ENCODE measurements at places on chromosomes 11 and 22.

- no peak for DNase-seq
These were observed 51.1 kb upstream of the PARVG start for GRCh38 chr22:44129619-44129976.

DNA sequence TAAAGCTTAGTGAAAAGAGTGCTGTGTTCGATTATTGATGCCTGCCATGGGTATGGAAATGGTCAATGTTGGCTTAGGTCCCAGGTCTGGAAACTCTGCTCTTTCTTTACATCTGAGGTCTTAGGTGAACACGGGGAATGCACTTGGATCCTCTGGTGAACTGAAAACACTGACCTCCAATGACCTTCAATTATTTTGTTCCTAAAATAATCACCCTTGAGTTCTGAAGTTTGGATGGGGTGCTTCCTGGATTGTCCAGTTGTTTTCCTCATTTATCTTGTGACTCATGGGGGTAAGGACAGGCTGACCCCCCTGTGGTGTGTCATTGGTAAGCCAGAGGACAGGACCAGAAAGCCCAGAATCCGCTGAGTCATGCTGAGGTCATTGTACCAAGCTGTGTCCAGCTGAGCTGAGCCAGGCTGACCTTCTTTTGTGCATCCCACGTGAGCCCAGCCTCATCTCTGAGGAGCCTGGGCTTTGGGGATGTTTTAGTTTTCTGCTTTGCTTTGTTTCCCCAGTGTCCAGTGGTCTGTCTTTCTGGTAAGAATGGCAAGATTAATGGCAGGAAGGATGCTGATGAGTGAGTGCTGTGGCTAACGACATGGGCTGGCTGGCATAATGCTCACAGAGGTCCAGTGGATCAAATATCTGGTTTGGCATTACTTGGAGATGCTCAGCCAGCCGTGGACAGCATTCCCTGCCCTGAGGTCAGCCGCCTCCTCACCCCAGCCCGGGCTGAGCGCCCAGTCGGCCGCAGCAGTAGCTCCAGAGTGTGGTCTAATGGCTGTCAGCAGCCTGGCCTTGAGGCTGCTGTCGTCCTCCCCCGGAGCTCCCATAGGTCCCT, 35.6 kb downstream of the AMPD3 start:
- no peak for DNase-seq

DNA sequence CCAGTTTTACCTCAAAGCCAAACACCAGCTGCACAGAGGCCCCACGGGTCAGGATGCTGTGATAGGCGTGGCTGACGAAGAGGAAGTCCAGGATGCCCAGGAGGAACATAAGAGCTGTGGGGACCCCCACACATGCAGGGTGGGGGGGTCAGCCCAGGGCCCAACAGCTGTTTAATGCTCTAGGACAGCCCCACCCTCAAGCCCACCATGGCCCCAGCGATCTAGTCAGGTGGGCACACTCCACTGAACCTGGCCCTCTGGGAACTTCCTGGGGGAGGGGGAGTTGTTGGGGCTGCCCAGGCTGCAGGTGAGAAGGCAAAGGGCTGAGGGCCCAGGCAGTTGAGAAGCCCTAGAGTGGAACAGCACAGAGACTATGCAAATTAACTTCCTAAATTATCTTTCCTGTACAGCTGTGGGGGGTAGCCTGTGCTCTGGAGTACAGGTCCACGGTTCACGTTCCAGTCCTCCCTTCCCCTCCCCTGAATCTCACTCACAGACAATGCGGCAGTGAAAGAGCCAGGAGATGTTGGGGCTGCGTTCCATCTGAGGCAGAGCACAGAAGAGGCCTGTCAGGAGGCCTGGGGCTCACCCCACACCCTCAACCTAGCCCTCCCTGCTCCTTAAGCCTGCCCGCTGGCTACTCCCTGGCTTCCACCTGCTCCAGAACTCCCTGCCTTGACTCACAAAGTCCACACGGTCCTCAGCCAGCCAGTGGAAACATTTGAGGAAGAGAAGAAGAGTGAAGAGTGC, 1.9 kb downstream of the SYVN1 start:
- no peak for DNase-seq

DNA sequence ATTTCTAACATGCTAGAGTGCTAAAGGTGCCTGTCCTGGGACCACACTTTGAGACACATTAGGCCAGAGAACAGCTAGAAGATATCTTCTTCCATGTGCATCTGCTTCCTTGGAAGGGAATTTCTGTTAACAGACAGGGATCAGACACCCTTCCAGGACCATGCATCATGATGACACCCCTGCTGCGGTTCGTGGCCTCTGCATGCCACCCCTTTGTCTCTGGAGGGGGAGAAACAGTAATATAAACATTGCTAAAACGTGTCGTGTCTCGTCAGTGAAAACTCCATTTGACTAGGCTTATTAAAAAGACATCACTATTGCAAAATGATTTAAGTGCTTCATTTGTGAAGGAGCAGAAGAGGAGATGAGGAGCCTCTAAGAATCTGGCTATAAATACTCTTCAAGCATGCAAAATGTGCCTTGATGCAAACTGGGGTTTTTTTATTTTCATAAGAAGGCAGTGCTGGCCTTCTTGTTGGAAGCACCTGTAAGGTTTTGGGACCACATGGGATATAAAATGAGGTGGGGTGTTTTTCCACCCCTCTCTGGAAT, 141.6 kb downstream of the MYO18B start:
- no peak for DNase-seq

- no peak for DNase-seq
These were observed 26.8 kb upstream of the LIPT2 start for GRCh38 chr11:74520316-74520715.

GRCh38 chr22:48783821-48784266, 1043.8 kb downstream of the BRD1 start:
- no peak for DNase-seq

- DNase-seq = no peak
These were observed 267.3 kb upstream of the MPPED2 start for GRCh38 chr11:30853439-30853838.

DNA sequence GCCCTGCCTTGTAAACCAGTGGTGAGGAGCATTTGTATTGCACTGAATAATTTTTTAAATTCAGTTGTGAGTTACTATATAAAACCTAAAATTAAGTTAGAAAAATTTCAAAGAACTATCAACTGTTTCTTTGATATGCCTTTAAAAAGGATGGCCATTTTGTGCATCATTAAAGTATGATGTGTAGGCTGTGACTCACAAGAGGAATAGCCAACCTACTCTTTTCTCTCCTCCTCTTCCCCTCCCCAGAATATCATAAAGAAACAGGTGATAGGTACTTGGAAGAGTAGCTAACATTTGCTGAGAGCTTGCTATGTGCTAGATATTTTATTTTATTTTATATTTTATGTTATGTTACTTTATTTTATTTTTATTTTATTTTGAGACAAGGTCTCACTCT, 10.6 kb upstream of the PIK3C2A start:
- no peak for DNase-seq

GRCh38 chr22:47299863-47300697, 537.6 kb downstream of the TBC1D22A start:
- DNase-seq = no peak

DNA sequence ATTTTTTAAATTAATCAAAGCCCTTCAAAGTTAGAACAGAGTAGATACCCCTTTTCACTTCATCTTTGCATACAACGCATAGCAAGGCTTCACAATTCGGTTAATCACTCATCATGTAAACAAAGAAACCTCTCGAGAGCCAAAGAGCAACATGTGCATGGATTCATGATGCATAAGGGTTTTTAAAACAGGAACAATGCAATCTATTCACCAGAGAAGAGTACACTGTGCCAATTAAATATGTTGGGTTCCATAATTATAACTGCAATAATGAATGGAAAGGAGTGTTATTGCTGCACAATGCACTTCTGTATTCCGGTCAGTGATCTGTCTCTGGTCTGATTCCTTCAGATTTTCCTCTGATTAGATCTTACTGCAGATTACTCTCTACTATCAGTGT, 45.3 kb downstream of the CADM1 start:
- no peak for DNase-seq

- no peak for DNase-seq
These were observed 19.1 kb downstream of the WNT7B start for GRCh38 chr22:45957826-45958225.

DNA sequence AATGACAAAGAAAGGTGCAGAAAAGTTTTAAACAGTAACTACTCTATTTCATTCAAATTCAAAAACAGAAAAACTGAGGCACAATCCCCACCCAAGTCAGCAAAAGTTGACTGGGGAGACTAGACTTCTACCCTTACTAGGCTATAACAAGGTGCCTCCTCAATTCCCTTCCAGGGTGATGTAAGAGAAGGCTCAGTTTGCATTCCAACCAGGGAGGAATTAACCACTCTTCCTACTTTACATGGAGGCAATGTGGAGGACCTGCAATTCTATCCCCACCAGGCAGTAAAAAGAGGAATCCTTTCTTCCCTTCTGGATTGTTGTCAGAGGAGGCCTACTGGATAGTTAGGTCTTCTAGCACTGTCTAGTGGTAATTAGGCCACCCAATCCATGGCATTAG, 26.1 kb downstream of the TYR start:
- DNase-seq = no peak

Data from NCI-H2227 treated with DMSO at 0.1 percent for 48 hours (cell line).